ENCODE measurements at places on chromosomes 1 and 21.
A peak's percentile ranks its signal among the peaks of the same experiment; 100 is the strongest.

DNA sequence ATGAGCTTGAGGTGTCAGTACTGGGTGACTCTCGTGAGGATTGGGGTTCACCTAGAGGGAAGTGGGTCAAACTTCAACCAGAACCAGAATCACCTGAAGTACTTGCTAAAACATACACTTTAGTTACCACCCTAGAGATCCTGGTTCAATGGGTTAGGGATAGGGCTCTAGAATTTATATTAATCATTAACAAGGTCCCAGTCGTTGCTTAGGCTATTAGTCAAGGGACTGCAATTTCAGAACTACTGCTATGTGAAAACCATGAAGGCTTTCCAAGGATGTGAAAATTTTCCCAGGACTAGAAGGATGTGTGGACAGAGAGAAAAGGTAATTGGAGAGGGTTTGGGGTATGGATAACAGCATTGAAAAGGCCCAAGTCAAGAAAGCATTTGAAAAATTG is 162.6 kb downstream of the GRIK1 start:
- no peak for DNase-seq

- no peak for DNase-seq
Observed at GRCh38 chr21:33647587-33647986, 5.3 kb downstream of the ITSN1 start.

- no peak for DNase-seq
Observed at GRCh38 chr1:161013131-161013487, 7.8 kb downstream of the F11R start.

DNA sequence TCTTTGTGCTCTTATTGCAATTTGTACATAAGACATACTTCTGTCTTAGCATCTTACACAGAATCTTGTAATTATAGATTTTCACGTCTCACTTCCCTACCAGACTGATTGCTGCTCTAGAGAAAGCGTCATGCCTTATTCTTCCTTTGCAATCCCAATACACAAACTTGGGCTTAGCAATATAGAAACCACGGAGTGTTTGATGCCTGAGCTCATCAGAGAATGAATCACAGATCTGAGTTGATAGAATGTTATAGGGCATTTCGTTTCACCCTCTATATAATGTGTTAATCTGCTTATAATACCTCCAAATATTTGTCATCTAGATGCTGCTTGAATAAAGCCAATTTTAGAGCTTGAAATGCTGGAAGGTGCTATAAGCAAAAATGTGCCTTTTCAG is 6.6 kb downstream of the FMO1 start:
- DNase-seq, result peak; percentile 33

DNA sequence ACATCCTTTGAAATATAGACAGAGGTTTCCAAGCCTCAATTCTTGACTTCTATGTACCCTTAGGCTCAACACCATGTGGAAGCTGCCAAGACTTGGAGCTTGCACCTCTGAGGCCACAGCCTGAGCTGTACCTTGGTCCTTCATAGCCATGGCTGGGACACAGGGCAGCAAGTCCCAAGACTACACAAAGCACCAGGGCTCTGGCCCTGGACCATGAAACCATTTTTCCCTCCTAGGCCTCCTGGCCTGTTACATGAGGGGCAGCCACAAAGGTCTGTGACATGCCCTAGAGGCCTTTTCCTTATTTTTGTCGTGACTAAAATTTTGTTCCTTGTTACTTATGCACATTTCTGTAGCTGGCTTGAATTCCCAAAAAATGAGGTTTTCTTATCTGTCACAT is 953.1 kb upstream of the ADGRL4 start:
- no peak for DNase-seq

GRCh38 chr1:88053065-88053464 is 631.0 kb upstream of the PKN2 start:
- no peak for DNase-seq

- DNase-seq, result peak; percentile 39
Observed at GRCh38 chr1:91732291-91733107, 153.5 kb downstream of the TGFBR3 start.

GRCh38 chr1:147111381-147112130 is 60.7 kb downstream of the PRKAB2 start:
- DNase-seq, result no peak

GRCh38 chr1:3846541-3846940 is 10.5 kb downstream of the CEP104 start:
- DNase-seq, result no peak

- DNase-seq, result no peak
Observed at GRCh38 chr1:153432874-153433681, 16.8 kb downstream of the S100A7A start.

GRCh38 chr21:42308161-42308913 is 6.9 kb downstream of the TFF3 start:
- no peak for DNase-seq

DNA sequence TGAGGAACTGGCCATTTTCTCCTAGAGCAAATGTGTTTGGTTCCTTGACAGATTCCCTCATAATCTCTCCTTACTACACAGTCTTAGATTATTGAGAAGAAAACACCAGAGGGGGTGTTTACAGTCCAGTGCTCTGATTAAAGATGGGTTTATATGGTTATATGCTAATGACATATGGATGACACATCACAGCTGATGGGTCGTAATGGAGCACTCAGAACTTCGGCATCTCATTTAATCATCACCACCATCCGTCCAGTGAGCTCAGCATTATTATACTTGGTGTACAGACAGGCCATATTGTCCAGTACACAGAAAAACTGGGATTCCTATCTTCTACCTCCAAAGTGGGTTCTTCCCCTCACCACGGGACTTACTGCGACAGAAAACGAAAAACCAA is 22.3 kb upstream of the NR5A2 start:
- DNase-seq, result peak; percentile 70

DNA sequence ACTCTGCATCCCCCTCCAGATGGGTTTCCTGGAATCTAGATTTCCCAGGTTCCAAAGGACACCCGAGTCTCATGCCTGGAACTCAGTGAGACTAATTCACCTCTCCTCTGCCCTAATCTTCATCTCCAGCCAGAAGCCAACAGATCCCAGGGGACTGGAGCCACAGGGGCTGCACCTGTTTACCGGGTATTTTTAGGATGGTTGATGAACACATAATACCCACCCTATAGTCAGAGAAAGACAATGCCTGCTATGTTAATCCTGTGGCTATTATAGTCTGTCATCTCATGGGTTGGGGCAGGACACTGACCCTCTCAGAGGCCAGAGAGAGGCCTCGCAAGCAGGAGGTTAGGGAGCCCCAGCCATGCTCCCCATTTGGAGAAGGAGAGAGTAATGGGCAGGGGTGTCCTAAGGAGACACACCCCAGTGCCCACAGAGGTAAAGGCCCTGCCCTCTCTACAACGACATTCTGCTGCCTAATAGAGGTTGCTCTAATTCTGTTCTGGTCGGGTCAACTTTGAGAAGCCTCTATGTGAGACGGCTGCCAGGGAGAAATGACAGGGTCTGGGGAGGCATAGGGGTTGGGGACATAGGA is 1.0 kb upstream of the TNNI1 start:
- DNase-seq, result no peak
